ENCODE measurements at places on chromosomes 6 and 20. TPM values are rescaled to one million over a fixed set of nuclear protein-coding genes. Genes with fewer than 3 reads are reported as not detected.
A peak's percentile ranks its signal among the peaks of the same experiment; 100 is the strongest.

GRCh38 chr20:48571949-48572847 is 255.6 kb downstream of the PREX1 start:
- DNase-seq, result peak; percentile 13

- no peak for DNase-seq
These were observed 194.0 kb downstream of the GMPR start for GRCh38 chr6:16432075-16433032.

DNA sequence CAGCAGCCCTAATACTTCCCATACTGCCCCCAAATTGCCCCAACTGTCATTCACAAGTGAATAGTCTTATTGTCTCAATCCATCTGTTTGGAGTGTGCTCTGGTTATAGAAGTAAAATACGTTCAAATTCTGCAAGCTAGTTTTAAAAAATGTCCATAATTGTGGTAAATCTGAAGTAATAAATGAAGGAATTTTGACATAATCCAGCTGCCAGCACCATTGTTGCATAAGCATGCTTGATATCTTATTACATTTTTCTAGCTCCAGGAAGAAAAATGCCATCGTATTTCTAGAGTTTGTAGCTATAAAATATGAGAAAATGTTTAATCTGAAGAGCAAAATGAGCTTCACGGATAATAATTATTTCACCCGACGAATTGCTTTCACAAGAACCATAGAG is 664.7 kb downstream of the RFPL4B start:
- DNase-seq, result peak; percentile 71

Gene PLCG1
- 75.9 TPM for total RNA-seq

Gene CLPSL2
- total RNA-seq, result not detected

GRCh38 chr6:80607811-80608391 is 501.4 kb downstream of the BCKDHB start:
- DNase-seq, result peak; percentile 95

GRCh38 chr20:50418890-50419642 is 91.1 kb upstream of the PTPN1 start:
- DNase-seq, result no peak

GRCh38 chr20:41177636-41178035 is 40.3 kb downstream of the PLCG1 start:
- peak; percentile 100 for DNase-seq

GRCh38 chr6:51323056-51323455 is 504.4 kb downstream of the TFAP2B start:
- no peak for DNase-seq

DNA sequence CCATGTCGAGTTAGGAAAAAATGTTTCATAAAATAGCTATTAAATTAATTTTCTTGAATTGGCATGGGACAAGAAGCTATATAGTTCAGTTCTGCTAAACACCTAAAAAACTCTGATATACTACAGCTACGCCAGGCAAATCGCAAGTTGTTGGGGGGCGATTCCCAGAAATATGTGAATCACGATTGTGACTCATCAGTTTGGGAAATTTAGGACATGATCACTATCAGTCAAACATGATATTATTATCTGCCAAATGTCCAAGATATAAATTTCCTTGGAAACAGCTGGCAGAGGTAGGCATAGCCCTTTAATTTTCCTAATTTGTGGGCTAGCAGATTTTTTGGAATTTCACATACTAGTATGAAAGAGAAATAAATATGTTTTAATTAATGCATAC is 123.6 kb downstream of the ATXN1 start:
- peak; percentile 55 for DNase-seq

DNA sequence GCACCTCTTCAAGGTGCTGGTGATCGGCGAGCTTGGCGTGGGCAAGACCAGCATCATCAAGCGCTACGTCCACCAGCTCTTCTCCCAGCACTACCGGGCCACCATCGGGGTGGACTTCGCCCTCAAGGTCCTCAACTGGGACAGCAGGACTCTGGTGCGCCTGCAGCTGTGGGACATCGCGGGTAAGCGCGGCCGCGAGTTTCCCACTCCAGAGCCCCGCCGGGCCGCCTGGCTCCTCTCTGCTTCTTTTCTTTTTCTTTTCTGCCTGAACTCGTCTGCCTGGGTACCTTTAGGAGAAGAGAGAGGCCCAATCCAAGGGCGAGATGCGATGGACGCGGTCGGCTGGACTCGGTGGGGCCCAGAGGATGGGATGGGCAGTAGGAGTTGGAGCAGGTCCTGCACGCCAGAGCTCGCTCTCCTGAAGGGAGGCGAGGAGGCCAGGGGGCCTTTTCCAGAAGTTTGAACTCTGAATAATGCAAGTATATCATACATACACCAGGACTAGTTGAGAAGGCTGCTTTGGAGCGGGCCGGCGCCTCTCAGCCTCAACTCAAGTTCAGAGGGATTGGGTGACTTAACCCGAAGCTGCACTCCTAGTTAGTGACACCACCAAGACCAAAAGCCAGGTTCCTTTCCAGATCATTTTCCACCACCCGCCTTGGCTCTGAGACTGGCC is 445 bp downstream of the RAB32 start:
- peak; percentile 51 for DNase-seq

- DNase-seq, result no peak
These were observed 373.4 kb upstream of the NOX3 start for GRCh38 chr6:155828989-155829388.

Gene TRAPPC3L
- not detected for total RNA-seq

Gene BPIFA1
- not detected for total RNA-seq

GRCh38 chr6:81864124-81864523 is 111.6 kb upstream of the TENT5A start:
- no peak for DNase-seq

- DNase-seq, result no peak
These were observed 39.8 kb downstream of the HIVEP1 start for GRCh38 chr6:12051861-12052368.

DNA sequence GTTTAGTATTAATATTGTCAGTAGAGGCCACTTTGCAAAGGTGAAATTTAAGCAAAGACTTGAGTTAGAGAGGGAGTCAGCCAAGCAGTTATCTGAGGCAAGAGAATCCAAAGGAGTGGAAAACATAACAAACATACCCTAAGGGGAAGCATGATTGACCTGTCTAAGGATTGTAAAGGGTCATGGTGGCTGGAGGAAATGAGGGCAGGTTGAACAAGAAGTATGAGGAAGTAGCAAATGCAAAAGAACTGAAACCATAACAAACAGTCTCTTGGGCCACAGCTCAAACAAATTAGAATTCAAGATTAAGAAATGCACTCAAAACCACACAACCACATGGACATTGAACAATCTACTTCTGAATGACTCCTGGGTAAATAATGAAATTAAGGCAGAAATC is 103.2 kb downstream of the FBXO5 start:
- DNase-seq, result no peak

Gene GCNT2
- 0.63 TPM for total RNA-seq

- DNase-seq, result peak; percentile 90
These were observed 9.2 kb downstream of the FOXS1 start for GRCh38 chr20:31835977-31836852.

DNA sequence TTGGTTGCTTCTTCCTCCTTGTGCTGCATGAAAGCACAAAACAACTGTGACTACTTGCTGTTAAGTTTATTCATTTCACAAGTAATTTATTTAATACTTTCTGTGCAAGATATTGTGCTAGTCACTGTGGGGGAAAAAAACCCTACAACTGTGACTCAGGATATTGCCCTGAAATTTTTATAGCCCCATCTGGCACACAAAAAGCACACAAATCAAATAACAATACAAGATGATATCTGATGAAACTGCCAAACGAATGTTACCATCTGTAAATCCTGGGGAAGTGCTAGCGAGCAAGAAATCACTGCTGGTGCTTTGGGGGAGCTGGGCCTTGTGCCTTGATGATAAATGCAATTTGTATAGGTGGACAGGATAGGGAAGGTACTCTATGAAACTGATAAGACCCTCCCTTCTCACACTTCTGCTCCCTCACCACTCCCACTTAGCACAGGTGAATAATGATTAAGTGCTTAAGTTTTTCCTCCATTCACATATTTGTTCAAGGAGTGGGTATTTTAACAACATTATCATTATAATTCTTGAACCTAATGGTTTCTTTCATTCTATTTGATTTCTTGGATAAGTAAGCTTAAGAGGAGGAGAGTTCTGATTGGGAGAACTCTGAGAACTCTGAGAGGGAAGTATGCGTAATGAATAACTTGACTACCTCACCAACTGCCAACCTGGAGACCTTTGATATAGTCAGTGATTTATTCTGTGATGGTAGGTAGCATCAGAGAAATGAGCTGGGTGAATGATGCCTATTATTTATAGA is 115.3 kb downstream of the RTN4IP1 start:
- peak; percentile 59 for DNase-seq

Gene SLC12A5
- not detected for total RNA-seq

- DNase-seq, result no peak
These were observed 21.6 kb upstream of the TRIM27 start for GRCh38 chr6:28945349-28945748.

Gene STX16
- total RNA-seq, result 21.5 TPM

Gene ASIP
- total RNA-seq, result not detected

Gene DNAH8
- total RNA-seq, result not detected

GRCh38 chr6:108875161-108875555 is 26.9 kb downstream of the ARMC2 start:
- DNase-seq, result no peak

GRCh38 chr20:48236000-48236970 is 451.0 kb upstream of the SULF2 start:
- no peak for DNase-seq

Gene PARD6B
- 0.06 TPM for total RNA-seq

Gene ADGRF4
- 0.13 TPM for total RNA-seq

- DNase-seq, result no peak
These were observed 55.9 kb downstream of the TBC1D7 start for GRCh38 chr6:13272131-13273046.

DNA sequence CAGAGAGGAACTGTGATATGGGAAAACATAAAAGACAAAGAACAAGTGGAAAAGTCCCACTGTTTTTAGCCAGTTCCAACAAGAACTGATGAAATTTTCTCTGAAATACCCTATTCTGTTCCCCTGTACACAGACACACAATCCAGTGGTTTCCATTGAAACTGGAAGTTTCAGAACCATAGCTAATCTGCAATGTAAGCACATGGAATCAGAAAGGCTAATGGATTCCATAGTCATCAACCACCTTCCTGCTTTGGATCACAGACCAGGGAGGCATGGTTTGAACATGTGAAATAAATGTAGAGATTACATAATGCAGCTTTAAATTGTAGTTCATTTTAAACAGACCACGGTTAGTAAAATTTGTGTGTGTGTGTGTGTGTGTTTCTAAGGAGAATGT is 242.1 kb downstream of the GJA1 start:
- DNase-seq, result no peak

GRCh38 chr6:161048641-161049040 is 57.1 kb downstream of the MAP3K4 start:
- no peak for DNase-seq

DNA sequence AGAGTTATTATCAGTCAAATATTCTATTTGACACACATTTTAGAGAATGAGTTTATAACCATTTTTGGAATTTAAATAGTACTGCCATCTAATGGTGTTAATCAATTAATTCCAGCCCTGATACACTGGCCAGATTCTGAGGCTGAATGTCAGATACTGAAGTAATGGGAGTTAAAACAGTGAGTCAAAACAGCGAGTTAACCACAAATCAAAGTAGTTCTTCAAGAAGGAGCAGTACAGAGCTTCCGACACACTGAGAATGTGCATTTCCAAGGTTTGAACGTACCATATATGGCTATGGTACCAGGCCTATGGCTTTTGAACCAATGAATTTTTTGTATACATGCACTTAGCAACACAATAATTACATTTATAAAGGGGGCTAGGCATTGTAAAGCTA is 11.3 kb upstream of the CEP43 start:
- no peak for DNase-seq

Gene FAM209B
- not detected for total RNA-seq

Gene CGA
- not detected for total RNA-seq

DNA sequence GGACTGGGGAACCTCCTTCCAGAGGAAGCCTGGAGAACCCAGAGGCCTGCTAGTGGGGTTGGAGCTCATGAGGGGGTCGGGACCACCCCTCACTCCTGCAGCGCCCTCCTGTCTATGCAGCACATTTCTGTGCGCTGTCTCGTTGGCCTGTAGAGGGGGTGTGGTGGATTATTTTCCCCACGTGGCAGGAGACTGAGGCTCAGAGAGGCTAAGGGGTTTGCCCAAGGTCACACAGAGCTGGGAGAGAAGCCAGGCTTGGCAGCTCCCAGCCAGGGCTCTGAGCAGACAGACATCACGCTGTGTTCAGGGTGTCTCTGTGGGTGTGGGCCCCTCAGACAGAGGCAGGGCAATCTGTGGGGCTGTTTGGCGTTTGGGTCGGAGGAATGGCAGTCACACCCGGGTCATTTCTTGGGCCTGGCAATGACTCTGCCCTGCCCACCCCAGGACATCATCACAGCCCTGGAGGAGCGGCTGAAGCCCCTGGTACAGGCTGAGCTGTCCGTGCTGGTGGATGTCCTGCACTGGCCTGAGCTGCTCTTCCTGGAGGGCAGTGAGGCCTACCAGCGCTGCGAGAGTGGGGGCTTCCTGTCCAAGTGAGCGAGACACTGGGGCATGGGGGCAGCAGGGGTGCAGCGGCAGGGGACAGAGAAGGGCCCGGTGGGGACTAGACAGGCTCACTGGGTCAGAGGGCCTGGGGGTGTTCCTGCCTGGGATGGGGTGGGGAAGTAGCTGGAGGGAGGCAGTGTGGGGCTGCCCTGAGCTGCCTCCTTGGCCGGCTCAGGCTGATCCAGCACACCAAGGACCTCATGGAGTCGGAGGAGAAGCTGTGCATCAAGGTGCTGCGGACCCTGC is 27.7 kb downstream of the UQCC2 start:
- no peak for DNase-seq

- no peak for DNase-seq
These were observed 68.2 kb upstream of the SSTR4 start for GRCh38 chr20:22966787-22967464.
